ENCODE measurements at places on chromosomes 16 and 17.

DNA sequence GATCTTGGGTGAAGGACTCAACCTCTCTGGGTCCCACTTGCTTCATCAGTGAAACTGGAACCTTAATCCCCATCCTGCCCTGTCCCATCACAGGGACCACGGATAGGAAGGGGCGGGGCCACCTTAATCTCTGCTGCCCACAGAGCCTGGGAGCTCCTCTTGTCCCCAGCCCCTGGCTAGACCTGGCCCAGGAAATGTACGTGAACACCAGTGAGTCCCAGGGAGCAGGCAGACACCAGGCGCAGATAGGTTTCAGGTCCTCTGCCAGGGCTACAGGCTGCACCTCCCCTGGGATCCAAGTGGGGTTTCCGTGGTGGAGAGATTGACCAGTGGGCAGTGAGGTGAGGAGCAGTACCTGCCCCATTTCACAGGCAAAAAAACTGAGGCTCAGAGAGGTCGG lies 21.0 kb downstream of the RAB11FIP4 start:
- DNase-seq = no peak

DNA sequence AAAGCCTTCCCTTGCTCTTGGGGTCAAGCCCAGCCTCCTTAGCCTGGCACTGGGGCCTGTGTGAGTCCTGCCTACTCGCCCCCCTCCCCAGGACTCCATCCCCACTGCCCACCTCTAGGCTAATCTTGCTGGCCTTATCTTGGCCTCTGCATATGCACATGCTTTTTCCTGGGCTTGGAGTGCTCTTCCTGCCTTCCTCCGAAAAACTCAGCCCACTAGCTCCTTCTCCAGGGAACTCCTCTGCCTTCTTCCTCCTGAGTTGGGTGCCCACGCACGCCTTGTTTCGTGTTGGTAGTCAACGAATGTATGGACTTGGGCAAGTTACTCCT lies 16.5 kb downstream of the TBX2 start:
- DNase-seq = no peak

DNA sequence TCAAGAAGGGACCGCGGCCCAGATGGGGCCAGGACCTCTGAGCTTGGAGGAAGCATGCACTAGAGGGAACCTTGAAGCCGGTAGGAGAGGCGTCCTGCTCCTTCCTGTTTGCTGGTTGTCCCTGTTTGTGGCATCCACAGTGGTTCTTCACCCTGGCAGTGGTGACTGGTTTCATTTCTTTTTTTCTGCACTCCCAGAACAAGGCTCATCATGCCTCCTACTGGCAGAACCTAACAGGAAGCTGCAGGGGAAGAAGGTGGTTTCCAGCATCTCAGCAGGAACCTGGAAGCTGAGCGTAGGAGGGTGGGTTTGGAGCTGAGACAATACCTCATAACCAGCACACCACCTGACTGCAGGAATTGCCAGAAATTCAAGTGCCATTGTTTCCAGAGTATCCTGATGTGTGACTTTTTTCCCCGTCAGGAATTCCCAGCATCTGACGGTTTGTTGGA lies 5.8 kb downstream of the TMEM231 start:
- DNase-seq = peak; percentile 56

DNA sequence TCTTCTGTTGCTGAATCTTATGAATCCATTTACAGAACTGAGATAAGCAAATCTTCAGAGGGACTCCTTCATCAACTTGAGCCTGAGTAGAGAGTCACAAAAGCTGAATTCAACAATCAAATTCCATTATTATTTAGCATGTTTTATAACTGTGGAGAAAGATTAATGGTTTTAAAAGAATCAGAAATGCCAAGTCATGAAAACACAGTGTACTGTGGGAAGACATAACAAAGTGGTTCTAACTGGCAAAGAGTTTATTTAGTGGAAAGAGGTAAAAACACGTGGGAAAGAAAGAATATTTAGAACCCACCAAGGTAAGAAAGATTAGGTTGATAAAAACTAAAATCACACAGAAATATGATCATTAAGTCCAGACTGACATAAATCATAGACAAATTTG lies 5.0 kb downstream of the ERI2 start:
- no peak for DNase-seq

- no peak for DNase-seq
Measured at GRCh38 chr17:55563363-55563762, 52.1 kb upstream of the SMIM36 start.

DNA sequence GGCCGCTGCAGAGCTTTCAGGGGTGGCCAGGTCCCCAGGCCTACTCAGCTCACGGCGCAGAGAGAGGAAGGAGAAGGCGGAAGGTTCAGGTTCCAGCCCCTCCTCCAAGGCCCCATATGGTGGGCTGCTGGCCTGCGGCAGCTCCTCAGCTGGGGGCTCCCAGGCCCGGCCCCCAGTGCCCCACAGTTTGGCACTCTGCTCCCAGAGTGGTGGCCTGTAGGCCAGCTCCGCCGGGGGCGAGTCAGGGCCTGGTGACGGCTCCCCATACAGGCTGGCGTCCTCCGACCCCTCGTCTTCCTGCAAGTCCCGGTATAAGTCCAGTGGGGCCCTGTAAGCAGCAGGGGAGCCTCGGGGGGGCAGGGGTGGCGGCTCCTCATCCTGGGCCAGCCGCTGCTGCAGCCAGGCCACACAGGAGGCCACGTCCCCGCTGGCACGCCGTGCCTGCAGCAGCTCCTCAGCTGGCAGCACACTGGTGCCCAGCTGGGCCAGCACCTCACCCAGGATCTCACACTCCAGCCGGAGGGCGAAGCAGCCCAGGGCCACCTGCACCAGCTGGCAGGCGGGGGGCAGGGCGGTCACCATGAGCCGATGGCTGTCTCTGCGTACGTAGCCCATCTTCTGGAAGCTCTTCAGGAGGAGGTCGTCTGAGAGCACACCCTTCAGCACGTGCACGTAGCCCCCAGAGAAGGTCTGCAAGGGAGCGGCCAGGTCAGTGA lies 3.7 kb downstream of the SPATA2L start:
- no peak for DNase-seq

Measured in HEK293T (cell line).